ENCODE measurements at places on chromosomes 1 and 21.

GRCh38 chr21:43893536-43894205, 28.6 kb downstream of the AGPAT3 start:
- no peak for DNase-seq

DNA sequence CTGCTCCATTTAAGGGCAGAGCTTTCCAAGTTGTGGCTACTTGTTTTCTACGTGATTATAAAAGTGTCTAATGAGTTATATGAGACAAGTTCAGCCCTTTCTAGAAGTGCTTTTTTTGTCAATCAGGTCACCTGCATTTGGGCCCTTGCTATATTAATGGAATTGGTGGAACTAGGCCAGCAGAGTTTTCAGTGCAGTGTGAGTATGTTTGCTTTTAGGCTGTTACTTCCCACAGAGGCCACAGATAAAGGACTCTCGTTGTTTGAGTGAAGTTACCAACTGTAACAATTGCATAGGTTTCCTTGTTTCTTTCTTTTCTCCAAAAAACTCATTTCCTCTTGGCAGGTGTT, 10.9 kb downstream of the SMAP2 start:
- no peak for DNase-seq

- no peak for DNase-seq
Observed at GRCh38 chr1:6858596-6858995, 73.3 kb downstream of the CAMTA1 start.

DNA sequence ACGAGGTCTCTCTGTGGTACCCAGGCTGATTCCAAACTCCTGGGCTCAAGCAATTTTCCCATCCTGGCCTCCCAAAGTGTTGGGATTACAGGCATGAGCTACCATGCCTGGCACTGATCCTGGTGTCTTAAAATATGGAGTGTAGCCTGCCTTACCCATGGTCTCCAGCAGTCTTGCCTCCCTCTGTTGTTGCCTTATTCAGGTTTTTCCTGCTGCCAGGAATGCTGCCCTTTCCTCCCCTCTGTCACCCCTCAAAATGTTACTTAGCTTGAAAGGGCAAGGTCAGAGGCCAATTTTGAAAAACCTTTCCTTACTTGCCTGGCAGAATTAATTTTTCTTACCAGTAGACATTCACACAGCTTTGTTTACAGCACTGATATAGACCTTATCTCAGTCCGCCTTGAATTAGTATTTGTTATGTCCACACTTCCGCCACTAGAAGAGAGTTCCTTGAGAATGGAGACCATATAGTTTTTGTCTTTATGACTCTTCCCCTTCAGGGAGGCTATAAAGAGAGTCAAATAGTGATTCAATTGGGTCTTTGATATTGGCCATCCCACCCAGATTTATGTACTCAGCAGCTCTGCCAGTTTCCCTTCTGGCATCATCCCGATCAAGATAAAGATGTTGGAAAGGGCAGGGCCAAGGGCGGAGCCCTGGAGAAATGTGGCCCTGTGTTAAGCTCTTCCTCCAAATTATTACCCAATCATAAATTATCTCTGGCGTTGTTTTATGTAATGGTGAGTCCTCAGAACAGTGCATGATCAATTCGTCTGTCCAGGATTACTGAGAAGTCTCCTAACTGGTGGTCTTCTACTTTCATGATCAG, 38.8 kb downstream of the C1orf21 start:
- DNase-seq, result no peak

- peak; percentile 81 for DNase-seq
Observed at GRCh38 chr1:7406641-7407543, 364.2 kb upstream of the VAMP3 start.

GRCh38 chr21:31929548-31929947, 56.7 kb downstream of the HUNK start:
- no peak for DNase-seq

DNA sequence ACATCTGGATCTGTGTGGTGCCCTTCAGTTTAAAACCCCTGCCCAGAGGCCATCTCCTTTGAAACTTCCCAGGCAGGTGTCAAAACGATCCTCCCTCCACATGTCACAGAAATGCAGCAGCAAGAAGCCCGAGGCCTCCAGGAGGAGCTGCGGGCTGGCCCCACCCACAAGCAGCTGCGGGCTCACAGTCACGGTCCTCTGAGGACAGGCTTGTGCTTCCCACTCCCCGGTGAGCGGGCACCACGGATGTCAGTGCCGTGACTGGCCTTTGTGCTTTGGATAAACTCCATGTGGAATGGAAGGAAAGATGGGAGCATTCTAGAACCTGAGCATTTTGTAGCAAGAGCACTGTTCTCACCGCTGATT, 65.8 kb downstream of the SIK1 start:
- DNase-seq, result no peak

- no peak for DNase-seq
Observed at GRCh38 chr1:84264961-84265360, 36.5 kb upstream of the SAMD13 start.

DNA sequence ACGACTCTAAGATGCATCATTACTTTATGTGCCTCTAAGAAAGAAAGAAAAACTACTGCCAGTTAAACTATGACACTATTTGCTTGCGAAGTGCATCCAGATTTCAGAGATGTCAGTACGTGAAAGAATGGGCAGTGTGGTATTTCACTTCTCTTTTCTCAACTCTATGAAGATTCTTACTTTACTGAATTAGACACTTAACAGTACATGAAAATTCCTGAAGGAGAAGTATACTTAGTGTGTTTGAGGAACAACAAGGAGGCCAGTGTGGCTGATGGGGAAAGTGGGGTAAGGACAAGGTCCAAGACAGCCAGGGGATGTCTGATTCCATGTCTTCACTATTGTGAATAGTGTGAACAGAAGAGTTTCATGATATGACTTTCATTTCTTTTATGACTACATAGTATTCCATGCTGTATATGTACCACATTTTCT, 53.9 kb upstream of the HSD17B7 start:
- DNase-seq, result no peak

GRCh38 chr1:155075535-155075934, 3.1 kb upstream of the EFNA3 start:
- no peak for DNase-seq

- no peak for DNase-seq
Observed at GRCh38 chr1:205257735-205258134, 30.0 kb downstream of the TMCC2 start.

DNA sequence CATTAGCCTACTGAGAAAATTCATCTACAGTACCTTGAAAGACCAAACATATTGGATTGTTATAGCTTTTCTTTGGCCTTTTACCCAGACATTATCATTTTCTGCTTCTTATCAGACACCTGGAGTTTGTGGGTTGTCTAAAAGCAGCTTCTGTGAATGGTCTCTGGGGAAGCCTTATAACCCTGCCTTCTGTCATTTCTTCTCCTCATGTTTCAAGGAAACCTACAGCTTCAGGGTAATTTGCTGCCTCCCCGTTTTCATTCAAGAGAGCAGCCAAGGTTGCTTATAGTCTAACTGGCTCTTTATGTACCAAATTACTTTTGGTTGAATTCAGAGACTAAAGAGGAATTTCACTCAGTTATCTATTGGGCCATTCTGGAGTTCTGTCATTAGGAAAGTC, 288.3 kb upstream of the SGIP1 start:
- DNase-seq, result no peak

GRCh38 chr1:206469411-206469932, 804 bp upstream of the IKBKE start:
- no peak for DNase-seq

- DNase-seq, result no peak
Observed at GRCh38 chr1:110734133-110734680, 59.5 kb upstream of the KCNA3 start.

DNA sequence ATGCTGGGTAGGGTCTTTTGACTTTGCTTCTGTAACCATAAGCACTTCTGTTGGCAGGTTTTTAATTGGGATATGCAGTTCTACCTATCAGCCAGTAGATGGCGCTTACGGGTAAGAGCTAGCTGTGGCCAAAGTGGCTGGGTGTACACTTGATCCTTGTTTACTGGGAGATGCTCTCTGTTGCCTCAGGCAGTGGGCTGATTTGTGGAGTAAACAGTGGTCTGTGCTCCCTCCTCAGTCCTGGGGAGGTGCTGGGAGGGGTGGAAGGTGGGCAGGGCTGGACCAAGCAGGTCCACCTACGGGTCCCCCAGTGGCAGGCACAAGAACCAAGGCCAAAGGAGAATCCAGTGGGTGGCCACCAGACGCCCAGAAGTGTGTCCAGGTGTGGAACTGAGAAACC, 43.4 kb downstream of the RALGPS2 start:
- no peak for DNase-seq

DNA sequence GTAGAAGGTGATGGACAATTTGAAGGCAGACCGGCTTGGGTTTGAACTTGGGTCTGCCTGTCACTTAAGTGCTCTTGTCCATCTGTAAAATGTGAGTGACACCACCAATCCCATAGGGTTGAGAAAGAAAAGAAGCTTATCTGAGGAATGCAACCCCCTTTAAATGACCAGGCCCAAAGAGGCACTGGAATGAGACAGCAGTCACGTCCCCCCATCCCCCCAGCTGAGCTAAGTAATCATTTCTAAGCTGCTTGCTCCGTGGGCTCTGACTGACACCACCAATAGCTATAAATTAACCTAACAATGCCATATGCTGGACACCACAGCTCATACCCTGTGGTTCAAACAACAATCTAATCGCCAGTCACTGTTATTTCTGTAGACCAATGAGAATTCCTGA, 15.1 kb downstream of the LCA5L start:
- DNase-seq, result no peak

DNA sequence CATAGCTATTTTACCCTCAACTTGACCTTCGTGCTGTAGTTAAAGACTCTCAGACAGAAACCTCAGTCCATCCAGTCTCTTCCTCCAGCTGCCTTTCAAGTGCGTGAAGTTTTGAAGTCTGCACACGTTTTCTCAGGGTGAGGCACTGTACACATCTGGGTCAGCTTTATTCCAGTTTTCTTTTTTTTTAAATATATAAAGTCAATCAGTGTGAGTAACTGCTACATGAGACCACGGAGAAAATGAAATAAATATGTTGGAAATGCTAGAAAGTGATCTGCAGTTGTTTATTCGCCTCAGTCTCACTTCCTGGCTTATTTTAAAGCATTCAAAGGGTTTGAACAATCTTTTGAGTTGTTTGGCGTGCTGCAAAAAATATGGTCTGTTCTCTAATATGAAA, 135.7 kb downstream of the ROR1 start:
- no peak for DNase-seq

GRCh38 chr1:1286313-1287261, 6.4 kb downstream of the SCNN1D start:
- DNase-seq, result no peak

DNA sequence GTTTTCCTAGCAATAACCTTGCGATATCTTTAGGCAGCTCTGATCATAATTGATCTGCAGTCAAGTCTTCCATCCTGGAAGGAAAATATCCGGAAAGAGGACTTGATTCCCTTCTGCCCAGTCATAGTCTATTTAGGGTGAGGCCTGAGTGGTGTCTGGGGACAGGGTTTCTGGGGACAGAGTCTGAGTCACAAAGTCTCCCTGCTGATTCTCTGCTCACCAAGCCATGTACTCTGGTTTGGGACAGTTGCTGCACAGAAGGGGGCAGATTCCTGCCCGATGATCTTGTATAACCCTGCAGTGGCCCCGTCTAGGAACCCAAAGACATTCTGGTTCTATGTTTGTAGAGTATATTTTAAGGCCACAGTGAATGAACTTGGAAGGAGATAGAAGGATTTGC, 178.8 kb downstream of the KCNJ6 start:
- DNase-seq, result no peak

GRCh38 chr21:45359451-45360217, 45.3 kb upstream of the COL18A1 start:
- DNase-seq, result no peak

DNA sequence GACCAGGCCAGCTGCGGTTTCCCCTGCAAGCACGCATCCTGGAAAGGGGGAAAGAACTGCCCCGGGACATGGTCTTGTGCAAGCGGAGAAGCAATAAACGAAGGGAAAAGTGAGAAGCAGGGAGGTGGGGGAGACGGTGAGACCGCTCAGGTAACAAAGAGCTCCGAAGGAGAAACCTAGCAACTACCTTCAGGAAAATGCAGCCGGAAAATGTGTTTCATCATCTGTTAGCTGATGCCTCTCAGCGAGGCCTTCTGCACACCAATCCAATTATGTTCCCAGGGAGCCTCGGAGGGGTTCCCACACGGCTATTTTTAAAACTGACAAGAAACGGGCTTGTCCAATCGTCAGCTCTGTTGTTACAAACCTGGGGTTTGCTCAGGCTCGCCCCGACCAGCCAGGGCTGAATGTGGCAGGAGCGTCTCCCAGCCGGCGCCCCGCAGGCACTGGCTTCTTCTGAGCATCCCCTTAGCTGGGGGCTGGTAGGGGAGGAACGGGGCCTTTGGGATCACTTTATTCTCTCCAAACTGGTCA, 3.4 kb downstream of the RIPK4 start:
- no peak for DNase-seq

DNA sequence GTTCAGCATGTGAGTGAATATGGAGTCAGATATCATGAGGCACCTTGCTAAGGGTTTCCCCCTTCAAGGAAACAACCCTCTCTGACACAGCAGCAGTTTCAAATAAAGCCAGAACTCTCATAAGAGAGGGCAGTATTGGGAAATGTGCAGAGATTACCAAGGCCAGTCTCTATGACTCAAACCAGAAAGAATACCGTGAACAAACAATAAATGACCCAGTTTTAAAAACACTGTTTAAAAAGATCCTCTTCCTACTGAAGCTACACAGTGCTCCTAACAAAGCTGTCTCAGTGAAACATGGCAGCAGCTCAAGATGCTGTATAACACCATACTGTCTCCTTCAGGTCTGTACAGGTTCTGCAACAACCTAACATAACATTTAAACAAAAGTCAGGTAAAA, 102.6 kb downstream of the KIAA0319L start:
- no peak for DNase-seq

DNA sequence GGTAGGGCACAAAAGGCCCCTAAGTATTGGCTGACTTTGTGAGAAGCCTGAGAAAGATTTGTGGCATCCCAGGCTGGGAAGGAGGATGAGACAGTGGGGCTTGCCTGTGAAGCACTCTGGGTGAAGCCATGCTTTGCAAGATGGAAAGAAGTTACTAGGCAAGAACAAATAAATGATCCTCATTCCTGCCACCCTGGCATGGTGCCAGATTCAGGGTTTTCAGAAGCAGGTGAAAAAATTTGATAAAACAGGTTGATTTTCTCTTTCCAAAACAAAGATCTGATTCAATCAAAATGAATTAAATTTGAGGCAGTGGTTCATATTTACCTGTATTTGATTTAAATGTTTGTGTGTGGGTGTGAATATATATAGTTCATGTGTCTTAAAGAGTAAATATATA, 386.9 kb upstream of the PROX1 start:
- no peak for DNase-seq

GRCh38 chr21:41280115-41280919, 36.3 kb upstream of the FAM3B start:
- DNase-seq, result no peak
